ENCODE measurements at places on chromosomes 4 and X. TPM values are rescaled to one million over a fixed set of nuclear protein-coding genes. Genes with fewer than 3 reads are reported as not detected.

Gene SOX3
- total RNA-seq: not detected

Gene CPLX1
- total RNA-seq: 3.6 TPM

Gene PABPC1L2A
- not detected for total RNA-seq

Gene SLC10A4
- total RNA-seq: not detected

Gene CSAG3
- 0.32 TPM for total RNA-seq

Gene MAGEA2B
- not detected for total RNA-seq

Gene SLC2A9
- 1.1 TPM for total RNA-seq

Gene FAM184B
- total RNA-seq: not detected

Gene CCDC149
- total RNA-seq: not detected

Gene ZIC3
- not detected for total RNA-seq

Gene PSAPL1
- total RNA-seq: not detected

Gene NHS
- 0.79 TPM for total RNA-seq

Gene PAK3
- total RNA-seq: 2.4 TPM

Gene AMMECR1
- total RNA-seq: 10.3 TPM

Gene SPIN2A
- 1.5 TPM for total RNA-seq

Gene LRP2BP
- 1.2 TPM for total RNA-seq

Gene PRKG2
- not detected for total RNA-seq

Gene BGN
- not detected for total RNA-seq

Gene IGSF1
- total RNA-seq: not detected

Gene HAND2
- total RNA-seq: not detected

Gene JADE1
- 22.2 TPM for total RNA-seq

Gene ADH1C
- total RNA-seq: not detected

Gene CFAP99
- total RNA-seq: 0.26 TPM

Gene CENPI
- total RNA-seq: 28.1 TPM

Gene POU3F4
- total RNA-seq: not detected

Gene EDNRA
- not detected for total RNA-seq

Gene FSTL5
- not detected for total RNA-seq

Gene NR3C2
- total RNA-seq: 7.1 TPM

Gene FGB
- total RNA-seq: not detected

Gene ETDB
- total RNA-seq: not detected

Gene RTL3
- total RNA-seq: not detected

Gene SRPX
- 1.4 TPM for total RNA-seq

Gene PASD1
- total RNA-seq: not detected

Gene PDE5A
- 0.65 TPM for total RNA-seq

Gene UGT8
- total RNA-seq: 0.82 TPM

Gene IKBKG
- 26.1 TPM for total RNA-seq

Gene TRPC5OS
- not detected for total RNA-seq

Gene SCD5
- 0.21 TPM for total RNA-seq

Gene G6PD
- 48.1 TPM for total RNA-seq

Gene PAGE3
- not detected for total RNA-seq

Gene PLAC1
- total RNA-seq: not detected

Gene PDGFC
- not detected for total RNA-seq

Gene ATP7A
- total RNA-seq: 9.5 TPM

Gene CTAG1B
- total RNA-seq: not detected

Gene XAGE2
- not detected for total RNA-seq

Gene TRIM60
- total RNA-seq: not detected

Gene BEND4
- total RNA-seq: 0.32 TPM

Gene ABLIM2
- total RNA-seq: 0.82 TPM

Gene SMIM31
- total RNA-seq: not detected

Gene NWD2
- total RNA-seq: not detected

Gene MGAT4D
- not detected for total RNA-seq

Gene ZNF827
- total RNA-seq: 37.1 TPM

Gene AR
- 0.03 TPM for total RNA-seq

Gene FMR1NB
- total RNA-seq: not detected

Gene EVC2
- 6.2 TPM for total RNA-seq
